GM12878 (cell line): ENCODE measurements at places on chromosomes 12 and 14. TPM values are rescaled to one million over a fixed set of nuclear protein-coding genes. Genes with fewer than 3 reads are reported as not detected.

GRCh38 chr12:89259821-89260220 lies 92.5 kb downstream of the DUSP6 start:
- no peak for DNase-seq

Gene SLC17A8
- total RNA-seq: not detected in 2 replicates

GRCh38 chr12:79887890-79888289 lies 47.0 kb downstream of the PPP1R12A start:
- DNase-seq: no peak

Gene NINJ2
- total RNA-seq: 13.5 and 14.8 TPM in 2 replicates

Gene SAMD4A
- 0.48 and 0.56 TPM in 2 replicates for total RNA-seq

DNA sequence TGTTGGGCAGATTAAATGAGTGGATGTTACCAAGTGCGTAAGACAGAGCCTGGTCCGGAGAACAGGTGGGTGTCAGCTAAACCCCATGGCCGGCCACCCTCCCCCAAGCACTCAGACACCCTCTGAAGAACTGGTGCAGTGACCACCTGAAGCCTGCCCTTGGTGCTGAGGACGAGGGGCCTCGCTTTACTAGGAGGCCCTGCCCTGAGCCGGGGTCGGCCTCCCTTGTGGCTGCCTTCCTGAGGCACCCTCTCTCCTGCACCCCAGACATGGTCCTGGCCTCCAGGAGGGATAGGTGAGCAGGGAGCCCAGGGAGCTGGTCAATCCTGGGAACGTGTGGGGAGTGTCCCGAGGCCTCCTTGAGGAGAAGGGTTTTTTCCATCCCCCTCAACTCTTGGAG lies 4.9 kb upstream of the KIF26A start:
- no peak for DNase-seq

DNA sequence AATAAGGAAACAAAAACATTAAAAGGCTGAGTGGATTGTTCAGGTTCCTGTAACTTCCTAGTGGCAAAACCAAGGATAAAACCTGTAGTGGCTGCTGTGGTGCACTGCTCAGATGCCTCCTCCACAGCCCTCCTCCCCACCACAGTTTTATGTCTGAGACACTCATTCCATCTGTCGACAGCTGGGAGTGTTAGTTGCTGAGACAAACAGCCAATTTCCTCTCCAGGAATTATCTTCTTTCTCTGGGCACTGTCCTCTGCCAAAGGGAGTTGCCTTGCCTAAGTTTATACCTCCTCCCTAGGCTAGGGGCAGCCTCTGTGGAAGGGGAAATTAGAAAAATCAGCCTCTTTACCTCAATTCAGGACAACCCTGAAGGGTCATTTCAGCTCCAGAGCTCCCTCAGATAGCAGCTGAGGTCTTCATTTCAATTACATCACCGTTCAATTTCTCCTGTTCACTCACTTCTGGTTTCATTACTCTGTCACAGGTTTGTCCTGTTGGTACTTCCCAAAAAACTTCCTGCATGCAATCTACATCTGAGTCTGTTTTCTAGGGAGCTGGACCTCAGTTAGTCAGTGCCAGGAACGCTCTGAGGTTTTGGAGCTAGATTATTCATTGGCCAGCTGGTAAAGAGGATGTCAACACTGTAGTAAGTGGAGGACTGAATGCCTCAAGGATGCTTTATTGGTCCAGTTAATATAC lies 74.9 kb upstream of the ATP2B1 start:
- DNase-seq: no peak

DNA sequence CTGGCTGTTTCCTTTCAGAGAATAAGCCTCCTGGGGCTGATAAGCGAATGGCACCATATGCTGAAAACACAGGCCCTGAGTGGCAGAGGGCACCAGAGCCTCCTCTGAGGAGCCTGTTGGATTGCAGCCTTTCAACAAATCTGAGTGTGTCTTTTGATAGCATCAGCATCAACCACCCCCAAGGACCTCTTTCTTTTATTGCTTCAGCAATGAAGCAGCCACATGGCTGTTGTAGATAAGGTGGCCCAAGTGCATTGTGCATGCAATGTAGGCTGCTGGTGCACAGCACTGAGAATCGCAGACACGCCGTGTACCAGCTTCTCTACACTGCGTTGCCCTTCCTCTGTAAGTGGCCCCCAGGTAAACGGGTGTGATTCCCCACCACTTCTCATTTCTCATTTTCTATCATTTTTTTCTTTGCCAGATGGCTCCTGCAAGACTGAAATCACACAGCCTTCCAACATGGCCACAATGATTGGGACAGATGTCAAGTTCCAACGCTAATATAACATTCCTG lies 191.7 kb downstream of the DAD1 start:
- DNase-seq: no peak

GRCh38 chr12:116319898-116320621 lies 42.6 kb upstream of the MED13L start:
- DNase-seq: no peak

Gene BDKRB1
- total RNA-seq: 0.21 TPM in 1 of 2 replicates, not detected in the other

DNA sequence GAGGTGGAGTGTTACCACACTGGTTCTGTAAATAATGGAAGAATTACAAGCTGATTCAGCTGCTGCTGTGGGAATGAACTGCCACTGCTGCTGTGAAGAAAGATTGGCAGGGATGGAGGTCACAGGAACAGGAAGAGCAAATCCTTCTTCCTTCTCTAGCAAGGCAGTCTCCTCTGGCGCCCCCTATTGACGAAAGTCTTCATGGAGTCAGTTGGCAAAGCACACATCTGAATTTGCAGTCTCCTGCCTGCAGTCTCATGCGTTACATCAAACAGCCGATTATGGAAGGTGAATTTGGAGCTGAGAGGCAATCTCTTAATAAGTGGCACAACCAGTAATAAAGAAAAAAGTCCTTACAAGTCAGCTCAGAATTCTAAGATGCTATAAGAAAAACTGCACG lies 106.0 kb upstream of the TMTC1 start:
- DNase-seq: no peak

Gene FOXG1
- total RNA-seq: 0.32 and 0.44 TPM in 2 replicates

GRCh38 chr12:123681605-123682004 lies 10.7 kb downstream of the TCTN2 start:
- peak; percentile 37 for DNase-seq

DNA sequence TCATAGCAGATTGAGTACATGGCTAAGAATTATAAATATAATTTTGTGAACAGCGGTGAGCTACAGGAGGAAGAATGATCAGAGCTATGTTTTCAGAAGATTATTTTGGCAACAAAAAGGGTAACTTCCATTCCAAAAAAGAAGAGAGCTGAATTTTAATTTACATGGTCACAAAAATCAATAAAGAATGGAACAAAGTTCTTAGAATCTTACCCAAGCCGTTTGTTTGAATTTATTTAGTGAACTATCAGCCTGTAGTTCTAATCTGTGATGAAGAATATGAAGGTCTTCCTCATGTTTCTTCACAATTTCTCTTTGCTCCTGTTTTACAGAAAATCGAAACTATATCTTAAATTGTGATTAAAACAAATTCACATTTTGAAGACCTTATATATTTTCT lies 54.4 kb upstream of the C12orf50 start:
- no peak for DNase-seq

Gene C12orf56
- total RNA-seq: not detected in 2 replicates

GRCh38 chr12:115813256-115813655 lies 464.2 kb downstream of the MED13L start:
- no peak for DNase-seq

GRCh38 chr12:83128540-83128939 lies 441.8 kb downstream of the TMTC2 start:
- no peak for DNase-seq

DNA sequence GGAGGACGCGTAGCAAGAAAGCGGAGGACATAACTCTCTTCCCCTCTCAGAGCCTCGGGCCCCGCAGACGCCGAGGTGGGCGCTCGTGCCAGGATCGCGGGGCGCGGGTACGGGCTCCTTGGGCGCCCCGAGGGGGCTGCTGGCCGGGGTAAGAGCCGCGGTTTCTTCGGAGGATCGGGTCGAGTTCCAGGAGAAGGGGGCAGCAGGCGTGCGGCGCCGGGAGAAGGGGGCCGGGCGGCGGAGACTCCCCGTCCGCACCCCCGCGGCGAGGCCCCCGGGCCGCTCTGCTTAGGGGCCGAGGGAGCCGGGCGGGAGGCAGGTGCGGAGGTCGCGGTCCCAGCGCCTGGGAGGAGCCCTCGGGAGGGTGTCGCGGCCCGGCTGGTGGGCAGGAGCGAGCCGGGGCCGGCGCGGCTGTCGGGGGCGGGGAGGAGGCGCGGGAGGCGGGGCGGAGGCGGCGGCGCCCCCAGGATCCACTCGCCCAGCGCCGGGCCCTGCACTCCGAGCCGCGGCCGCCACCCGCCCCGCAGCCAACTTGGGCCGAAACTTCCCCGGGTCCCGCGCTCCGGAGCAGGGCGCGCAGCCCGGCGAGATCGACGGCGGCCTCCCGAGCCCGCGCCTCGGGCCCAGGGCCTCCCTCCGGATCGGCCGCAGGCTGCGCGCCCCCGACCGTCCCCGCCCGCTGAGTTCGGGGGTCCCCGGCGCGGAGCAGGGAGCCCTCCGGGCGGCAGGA lies 64.4 kb downstream of the FBXL14 start:
- DNase-seq: no peak

DNA sequence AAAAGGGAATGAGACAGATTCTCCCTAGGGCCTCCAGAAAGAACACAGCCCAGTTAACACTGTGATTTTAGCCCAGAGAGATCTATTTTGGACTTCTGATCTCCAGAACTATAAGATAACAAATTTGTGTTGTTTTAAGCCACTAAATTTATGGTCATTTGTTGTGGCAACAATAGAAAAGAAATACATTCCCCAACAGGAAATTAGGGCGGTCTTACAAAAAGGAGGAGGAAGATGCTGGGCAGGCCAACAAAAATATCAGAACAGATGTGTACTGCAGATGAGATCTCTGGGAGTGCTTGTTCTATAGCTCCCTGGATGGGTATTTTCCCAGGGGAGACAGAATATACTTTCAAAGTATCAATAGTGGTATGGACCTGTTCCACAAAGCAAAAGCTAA lies 32.0 kb upstream of the SOCS2 start:
- DNase-seq: no peak

DNA sequence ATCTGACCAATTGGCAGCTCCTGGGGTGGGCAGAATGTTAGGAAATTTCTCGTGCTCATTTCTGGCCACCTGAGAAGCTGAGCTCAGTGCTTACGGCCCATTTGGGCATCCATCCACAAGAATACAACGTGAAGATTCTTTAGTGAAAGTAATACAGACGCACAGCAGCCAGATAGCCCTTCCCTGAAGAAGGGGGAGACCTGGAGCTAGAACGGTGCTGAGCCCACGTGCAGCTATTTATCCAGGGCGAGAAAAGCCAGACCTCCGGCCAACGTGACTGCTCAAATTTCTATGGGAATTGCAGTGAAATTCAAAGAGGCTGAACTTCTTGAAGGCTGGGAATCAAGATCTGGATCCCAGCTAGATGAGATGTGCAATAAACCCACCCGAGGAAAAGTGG lies 20.7 kb downstream of the NID2 start:
- DNase-seq: no peak

Gene FNTB
- 16.3 and 17.3 TPM in 2 replicates for total RNA-seq

DNA sequence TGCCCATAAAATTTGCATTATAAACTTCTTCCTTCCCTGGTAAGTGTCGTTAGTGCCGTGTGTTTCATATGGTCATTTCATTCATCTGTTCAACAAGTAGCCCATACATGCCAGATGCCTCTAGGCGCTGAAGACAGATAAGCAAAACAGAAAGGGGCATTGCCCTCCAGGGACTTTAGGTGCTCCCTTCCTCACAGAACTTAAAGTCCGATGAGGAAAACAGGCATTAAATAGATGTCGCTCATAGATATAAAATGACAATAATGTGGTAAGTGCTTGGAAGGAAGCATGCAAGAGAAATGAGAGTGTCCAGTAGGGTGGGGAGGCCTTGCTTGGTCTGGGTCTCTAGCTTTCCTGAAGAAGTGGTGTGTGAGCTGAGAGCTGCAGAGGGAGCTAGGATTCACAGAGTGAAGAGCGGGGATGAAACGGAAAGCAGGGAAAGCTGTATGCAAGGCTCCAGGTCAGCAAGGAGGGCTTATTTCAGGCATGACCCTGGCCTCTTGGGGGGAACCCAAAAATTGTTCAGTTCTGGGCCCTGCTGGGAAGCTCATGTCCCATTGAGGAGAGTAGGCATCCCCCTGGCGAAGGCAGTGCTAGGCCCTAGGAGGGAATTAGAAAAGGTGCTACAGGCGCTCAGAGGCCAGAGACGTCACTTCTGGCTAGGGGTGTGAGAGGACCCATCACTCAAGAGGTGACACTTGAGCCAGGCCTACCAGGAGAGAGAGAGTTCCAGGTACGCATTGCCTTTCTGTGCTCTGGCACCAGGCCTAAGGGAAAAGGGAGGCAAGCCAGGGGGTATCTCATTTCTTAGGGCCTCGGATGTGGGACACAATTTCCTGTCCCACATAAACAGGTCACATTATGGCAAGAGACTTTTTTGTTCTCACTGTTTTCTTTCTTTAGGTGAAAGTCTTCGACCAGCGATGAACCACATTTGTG lies 11.9 kb downstream of the UBE3B start:
- no peak for DNase-seq

- DNase-seq: no peak
Observed at GRCh38 chr12:118190266-118190665, 54.3 kb downstream of the PEBP1 start.

DNA sequence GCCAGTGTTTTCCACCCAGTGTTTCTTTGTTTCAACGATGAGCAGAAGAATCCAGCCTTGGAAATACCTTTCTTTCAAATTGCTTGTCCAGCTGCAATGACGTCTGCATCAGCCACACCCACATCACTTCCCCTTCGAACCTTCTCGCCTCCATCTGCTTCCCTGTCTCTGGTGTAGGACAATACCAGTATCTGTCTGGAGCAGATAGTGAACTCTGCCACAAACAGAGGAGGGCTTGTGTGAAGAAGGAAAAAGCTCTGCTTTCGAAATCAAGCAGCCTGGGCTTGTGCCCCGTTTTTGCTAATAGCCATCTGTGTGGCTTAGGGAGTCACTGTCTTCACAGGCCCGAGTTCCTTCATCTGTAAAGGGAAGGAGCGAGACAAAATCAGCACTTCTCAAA lies 415.4 kb downstream of the ZFP36L1 start:
- no peak for DNase-seq

Gene TMEM63C
- total RNA-seq: 0.74 and 1.3 TPM in 2 replicates

- no peak for DNase-seq
Observed at GRCh38 chr12:131116468-131117117, 162.9 kb downstream of the ADGRD1 start.
